ENCODE measurements at places on chromosomes 4 and X.
A peak's percentile ranks its signal among the peaks of the same experiment; 100 is the strongest.

DNA sequence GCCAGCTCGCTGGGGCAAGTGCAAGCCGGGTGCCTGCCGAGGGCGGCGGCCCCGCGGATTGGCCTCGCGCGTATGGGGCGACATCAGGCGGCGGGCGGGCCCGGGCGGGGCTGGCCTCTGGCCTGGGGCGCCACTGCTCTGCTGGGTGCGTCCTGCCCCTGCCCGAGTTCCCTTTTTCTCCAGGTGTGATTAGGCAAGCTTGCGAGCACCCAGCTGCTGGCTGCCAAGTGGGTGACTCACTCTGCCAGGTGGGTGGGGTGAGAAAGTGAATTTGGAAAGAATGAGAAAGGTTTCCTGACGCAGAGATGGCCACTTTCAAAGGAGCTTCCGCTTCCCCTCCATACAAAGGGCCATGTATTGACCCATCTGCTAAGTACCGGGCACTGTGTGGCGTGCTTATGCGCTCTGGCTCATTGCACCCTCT lies 32.5 kb downstream of the FGFBP1 start:
- DNase-seq = peak; percentile 96

GRCh38 chr4:57490520-57491255 lies 380.5 kb upstream of the IGFBP7 start:
- no peak for DNase-seq

GRCh38 chr4:43757147-43757546 lies 691.5 kb downstream of the KCTD8 start:
- peak; percentile 30 for DNase-seq

DNA sequence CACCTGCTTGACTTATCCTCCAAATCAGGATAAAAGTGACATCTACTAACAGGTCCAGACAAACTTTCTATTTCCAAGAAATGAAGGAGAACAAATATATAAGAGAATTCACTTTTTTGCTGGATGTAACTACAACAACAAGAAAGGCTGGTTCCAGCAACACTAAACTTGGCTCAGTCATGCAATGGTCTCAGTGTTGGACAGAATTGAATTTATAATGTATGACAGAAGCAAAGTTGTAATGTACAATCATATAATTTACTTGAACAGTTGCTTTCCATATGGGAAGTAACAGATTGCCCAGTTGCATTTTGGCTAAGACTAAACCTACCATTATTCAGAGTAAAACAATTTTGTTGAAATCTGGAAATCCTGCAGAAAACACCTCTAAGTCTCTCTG lies 183.3 kb upstream of the INTU start:
- no peak for DNase-seq

DNA sequence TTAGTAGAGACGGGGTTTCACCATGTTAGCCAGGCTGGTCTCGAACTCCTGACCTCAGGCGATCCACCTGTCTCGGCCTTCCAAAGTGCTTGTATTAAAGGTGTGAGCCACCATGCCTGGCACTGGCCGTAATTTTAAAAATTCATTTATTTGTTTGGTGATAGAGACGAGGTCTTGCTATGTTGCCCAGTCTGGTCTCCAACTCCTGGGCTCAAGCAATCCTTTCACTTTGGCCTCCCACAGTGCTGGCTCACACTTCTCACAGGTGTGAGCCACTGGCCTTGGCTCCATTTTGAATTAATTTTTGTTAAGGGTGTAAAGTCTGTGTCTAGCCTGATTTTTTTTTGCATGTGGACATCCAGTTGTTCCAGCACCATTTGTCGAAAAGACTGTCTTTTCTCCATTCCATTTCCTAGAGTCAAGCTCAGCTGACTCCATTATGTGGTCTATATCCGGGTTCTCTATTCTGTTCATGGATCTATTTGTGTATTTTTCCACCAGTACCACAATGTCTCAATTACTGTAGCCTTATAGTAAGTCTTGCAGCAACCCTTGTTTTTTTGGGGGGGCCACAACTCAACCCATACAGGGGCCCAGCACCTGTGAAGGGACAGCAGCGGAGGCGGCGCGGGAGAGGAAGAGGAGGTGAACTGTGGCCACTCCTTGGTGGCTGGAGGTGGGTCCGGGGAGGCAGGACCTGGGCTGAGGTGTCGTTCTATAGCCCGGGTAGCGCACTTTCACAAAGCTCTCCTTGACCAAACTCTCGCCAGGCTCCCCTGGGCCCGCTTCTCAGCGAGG lies 1.5 kb upstream of the NSD2 start:
- DNase-seq = no peak

- DNase-seq = no peak
Measured at GRCh38 chr4:53014881-53015280, 152.8 kb downstream of the RASL11B start.

GRCh38 chr4:42080306-42080705 lies 72.1 kb downstream of the BEND4 start:
- no peak for DNase-seq

- no peak for DNase-seq
Measured at GRCh38 chr4:107027379-107027778, 8.7 kb downstream of the DKK2 start.

GRCh38 chr4:24203926-24204325 lies 314.1 kb upstream of the PPARGC1A start:
- DNase-seq = no peak
